ENCODE measurements at places on chromosomes 13 and 19.
A peak's percentile ranks its signal among the peaks of the same experiment; 100 is the strongest.

DNA sequence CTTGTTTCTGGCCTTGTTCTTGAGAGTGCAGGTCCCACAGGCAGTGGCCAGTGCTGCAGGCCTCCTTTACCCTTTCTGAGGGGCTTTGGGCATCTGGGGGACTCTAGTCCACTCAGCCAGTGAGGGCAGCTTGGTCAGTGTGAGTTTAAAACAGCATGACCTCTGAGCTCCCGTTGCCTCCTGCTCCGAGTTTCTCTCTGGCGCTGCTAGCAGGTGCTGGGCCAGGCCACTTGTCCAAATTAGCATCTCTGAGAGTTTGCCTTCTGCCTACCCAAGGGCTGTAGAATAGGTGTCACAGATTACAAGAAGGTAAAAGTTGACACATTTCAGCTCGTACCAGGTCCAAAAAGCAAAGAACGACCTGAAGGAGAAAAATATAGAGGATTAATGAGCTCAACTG is 105.9 kb downstream of the SIPA1L3 start:
- no peak for DNase-seq

DNA sequence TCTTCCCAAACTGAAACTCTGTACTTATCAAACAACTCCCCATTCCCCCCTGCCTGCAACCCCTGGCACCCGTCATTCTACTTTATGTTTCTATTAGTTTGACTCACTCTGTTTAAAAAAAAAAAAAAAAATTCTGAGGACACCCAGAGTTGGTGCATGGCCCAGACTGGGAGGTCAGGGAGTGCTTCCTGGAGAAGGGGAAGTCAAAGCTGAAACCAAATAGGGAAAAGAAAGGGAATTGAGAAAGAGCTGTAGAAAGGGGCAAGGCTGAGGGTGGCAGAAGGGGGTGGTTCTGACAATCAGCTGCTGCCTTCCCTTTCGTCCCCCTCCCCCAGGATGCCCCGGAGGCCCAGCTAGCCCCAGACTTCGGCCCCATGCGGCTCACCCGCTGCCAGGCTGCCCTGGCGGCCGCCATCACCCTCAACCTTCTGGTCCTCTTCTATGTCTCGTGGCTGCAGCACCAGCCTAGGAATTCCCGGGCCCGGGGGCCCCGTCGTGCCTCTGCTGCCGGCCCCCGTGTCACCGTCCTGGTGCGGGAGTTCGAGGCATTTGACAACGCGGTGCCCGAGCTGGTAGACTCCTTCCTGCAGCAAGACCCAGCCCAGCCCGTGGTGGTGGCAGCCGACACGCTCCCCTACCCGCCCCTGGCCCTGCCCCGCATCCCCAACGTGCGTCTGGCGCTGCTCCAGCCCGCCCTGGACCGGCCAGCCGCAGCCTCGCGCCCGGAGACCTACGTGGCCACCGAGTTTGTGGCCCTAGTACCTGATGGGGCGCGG is 9.0 kb upstream of the STRN4 start:
- DNase-seq, result peak; percentile 88

- no peak for DNase-seq
Measured at GRCh38 chr13:73772449-73773167, 361.6 kb downstream of the KLF12 start.

DNA sequence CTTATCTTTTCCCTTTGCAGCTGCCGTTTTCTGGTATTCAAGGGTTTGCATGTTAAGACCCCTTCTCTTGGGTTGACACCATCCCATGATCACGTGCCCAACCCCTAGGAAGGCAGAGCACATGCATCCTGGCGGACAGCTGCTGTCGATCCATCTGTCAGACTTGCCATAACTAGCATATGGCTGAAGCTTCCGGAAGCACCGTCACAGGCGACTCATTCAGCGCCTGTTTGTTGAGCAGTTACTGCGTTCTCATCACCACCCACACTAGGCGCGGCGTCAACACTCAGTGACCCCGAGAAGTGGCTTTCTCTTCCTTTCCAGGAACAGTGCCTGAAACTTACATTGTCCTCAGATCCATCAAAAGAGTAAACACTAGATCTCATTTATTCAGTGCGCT is 93.6 kb downstream of the SOX1 start:
- DNase-seq, result no peak

- DNase-seq, result peak; percentile 47
Measured at GRCh38 chr19:47230054-47230920, 712 bp downstream of the BBC3 start.

DNA sequence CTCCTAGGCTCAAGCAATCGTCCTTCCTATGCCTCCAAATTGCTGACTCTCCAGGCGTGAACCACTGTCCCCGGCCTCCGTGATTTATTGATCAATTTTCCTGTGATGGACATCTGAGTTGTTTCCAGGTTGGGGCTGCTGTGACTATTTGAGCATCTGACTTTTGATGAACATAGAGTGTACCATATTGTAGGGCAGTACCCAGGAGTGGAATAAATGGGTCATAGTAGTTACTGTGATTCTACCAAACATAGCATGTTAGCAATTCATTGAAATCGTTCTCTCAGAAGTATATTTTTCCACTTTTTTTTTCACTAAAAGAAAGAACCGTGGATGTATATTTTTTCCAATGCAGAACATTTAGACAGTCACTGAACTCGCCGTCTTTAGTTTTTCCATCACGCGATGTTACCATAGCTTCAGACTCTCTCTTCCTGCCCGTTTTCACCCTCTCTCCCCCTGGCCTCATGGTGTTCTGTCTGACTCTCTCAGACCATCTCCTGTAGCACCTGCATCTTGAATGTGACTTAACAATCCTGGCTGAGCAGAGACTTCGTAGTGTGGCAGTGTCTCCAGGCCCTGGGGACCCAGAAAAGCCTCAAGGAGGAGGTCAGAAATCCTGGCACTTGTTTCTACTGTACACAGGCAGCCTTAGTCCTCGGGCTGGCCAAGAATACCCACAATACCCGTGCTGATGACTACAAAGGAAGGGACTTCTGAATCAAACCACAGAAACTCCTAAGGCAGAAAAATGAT is 3.2 kb upstream of the RASGRP4 start:
- no peak for DNase-seq

DNA sequence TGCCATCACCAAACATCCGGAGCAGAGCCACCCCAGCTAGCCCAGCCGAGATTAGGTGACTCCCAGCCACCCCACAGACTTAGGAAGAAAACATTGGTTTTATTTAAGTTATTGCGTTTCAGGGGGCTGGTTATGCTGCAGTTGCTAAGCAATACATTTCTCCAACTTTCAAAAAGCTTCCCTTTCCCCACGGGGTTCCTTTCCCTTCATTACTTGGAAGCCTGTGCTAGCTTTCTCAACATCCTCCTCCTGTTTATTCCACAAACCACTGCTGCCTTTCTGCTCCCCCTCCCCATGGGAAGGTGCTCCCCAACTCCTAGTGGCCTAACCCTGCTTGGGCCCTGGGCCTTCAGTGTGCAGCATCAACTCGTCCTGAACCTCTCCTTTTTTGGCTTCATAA is 52.6 kb downstream of the CDADC1 start:
- DNase-seq, result no peak

DNA sequence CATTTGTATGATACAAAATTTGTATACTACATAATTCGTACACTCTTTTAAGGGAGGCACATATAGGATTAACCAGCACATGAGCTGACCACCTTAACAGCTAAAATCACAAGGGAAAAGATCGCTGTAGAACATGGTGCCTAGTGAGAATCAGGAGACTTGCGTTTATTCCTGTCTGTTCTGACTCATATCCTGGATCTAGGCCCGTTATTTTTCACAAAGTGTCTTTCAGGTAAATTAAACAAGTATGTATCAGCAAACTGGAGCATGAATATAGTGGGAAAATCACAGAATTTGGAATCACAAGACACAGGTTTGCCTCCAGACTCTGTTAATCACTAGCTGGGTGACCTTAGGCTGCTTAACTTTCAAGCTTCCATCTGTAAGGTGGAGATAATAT is 47.5 kb upstream of the ESD start:
- no peak for DNase-seq

DNA sequence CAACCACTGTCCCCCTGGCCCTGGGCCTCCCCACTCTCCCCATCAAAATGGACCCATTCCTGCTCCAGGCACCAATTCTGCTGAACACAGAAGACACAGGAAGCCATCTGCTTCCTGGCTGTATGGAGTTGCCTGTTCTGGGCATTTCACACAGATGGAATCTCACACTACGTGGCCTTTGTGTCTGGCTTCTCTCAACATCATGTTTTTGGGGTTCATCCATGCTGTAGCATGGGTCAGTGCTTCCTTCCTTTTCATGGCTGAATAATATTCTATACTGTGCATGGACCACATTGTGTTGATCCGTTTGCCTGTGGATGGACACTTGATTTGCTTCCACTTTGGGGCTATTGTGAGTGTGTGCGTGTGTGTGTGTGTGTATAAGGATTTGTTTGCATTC is 15.0 kb upstream of the KLF2 start:
- no peak for DNase-seq

DNA sequence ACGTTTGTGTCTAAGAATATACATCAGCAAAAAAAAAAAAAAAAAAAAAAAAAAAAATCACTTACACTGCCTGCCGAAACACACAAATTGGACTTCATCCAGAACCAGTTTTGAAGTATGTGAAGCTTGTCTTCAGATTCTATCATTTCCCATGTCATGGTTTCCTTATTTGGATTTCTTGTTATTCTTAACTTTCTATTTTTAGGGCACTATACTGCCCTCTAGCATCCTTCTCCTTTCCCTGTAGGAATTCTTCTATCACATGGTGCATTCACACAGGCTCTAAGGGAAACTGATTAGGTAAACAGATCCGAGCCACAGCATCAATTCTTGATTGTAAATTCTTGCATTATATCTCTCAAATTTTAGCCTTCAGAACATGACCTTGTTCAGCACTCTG is 1507.5 kb downstream of the OLFM4 start:
- peak; percentile 0 for DNase-seq

DNA sequence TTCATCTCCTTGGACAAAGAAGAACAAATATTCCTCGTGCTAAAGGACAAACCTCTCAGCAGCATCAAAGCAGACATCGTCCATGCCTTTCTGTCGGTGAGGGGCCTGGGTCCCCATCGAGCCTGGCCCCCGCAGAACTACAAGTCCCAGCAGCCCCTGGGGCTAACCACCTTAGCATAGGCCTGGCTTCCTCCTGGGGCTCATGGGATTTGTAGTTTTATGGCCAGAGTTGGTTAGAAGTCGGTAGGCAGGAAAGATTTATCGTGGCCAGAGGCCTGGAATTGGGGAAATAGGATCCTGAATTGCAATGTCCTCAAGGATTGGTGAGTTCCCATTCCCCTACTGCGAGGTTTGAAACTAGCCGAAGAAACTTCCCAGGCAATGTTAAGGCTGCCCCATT is 19.6 kb downstream of the TMEM150B start:
- peak; percentile 41 for DNase-seq

GRCh38 chr19:15400521-15401396 is 18.0 kb downstream of the AKAP8L start:
- DNase-seq, result no peak

DNA sequence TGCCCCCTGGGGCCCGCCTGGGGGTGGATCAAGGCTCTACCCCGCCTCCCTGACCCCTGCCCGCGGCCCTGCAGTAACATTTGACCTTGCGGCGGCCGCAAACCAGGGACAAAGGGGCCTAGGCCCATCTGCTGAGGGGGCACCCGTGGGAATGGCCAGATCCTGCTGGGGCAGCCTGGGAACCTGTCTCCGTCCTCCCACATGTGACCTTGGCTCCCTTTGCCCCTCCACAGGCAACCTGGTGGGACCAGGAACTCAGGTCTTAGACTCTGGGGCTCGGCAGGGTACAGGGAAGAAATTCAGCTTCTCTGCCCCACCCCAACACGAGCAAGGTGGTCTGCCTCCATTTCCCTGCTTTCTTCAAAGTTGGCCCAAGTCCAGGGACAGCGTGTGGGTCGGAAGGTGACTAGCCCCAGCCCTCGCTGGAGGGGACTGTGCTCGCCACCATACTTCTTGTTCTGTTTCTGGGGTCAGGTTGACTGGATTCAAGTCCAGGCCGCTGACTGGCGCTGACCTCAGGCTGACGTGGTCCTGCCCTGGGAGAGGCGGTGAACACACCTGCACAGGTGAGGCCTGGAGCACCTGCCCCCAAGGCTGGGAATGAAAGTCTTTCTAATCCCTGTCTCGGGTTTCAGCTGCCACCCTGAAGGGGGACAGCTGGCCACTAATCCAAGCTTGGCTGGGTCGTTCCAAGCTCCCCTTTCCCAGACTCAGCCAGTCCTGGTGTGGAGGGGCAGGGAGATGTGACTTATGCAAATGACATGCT is 2.5 kb upstream of the NR2F6 start:
- no peak for DNase-seq

DNA sequence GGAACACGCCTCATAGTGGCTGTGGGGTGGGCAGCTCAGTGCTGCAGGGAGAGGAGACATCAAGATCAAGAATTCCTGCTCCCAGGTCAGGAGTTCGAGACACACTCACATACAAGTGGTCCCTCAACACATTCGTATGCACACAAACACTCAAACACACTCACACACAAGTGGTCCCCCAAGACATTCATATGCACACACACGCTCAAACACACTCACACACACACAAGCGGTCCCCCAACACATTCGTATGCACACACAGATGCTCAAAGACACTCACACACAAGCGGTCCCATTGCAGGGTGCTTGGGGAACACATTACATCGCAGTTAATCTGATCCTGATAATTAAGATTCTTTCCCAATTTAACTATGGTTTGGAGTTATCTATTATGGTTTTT is 28.2 kb downstream of the FCGBP start:
- DNase-seq, result no peak

GRCh38 chr13:99133230-99133629 is 67.4 kb upstream of the UBAC2 start:
- no peak for DNase-seq

DNA sequence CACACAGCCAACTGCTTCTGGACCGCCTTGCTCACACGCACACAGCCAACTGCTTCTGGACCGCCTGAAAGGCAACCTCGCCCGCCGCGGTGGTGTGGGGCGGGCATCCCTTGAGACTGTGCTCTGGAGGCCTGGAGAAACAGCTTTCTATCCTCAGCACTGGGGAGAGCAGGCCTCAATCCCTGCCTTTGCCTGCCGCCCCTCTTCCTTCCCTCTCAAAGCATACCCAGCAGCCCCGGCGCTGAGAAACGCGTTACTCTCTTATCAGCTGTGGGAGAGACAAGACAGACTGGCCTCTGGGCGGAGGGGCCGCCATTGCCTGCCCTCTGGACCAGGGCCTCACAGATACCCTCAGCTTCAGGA is 2.9 kb downstream of the LIPE start:
- no peak for DNase-seq

DNA sequence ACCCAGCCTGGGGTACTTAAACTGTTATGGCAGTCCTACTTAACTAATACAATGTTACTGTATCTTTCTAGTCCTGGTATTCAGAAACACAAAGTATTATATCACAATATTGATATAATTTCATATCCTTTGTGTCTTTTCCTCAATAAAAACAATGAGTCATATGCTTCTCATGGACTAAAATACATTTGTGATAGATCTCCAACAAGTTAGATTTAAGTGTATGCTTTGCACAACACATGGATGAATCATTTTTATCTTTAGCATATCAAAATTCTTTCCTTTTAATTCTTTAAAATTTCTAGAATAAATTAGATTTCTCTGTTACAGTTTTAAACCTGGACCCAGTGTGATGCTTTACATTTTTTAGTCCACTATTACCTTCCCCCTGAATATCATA is 1357.8 kb upstream of the ATXN8OS start:
- no peak for DNase-seq
